Right renal pelvis (tissue), 4 donors: ENCODE measurements at places on chromosomes 7 and 10. TPM values are rescaled to one million over a fixed set of nuclear protein-coding genes. Genes with fewer than 3 reads are reported as not detected.

Gene SKIDA1
- 10.4 TPM for polyA plus RNA-seq

Gene IL2RA
- not detected for polyA plus RNA-seq

Gene ZWINT
- 47.1 TPM for polyA plus RNA-seq

DNA sequence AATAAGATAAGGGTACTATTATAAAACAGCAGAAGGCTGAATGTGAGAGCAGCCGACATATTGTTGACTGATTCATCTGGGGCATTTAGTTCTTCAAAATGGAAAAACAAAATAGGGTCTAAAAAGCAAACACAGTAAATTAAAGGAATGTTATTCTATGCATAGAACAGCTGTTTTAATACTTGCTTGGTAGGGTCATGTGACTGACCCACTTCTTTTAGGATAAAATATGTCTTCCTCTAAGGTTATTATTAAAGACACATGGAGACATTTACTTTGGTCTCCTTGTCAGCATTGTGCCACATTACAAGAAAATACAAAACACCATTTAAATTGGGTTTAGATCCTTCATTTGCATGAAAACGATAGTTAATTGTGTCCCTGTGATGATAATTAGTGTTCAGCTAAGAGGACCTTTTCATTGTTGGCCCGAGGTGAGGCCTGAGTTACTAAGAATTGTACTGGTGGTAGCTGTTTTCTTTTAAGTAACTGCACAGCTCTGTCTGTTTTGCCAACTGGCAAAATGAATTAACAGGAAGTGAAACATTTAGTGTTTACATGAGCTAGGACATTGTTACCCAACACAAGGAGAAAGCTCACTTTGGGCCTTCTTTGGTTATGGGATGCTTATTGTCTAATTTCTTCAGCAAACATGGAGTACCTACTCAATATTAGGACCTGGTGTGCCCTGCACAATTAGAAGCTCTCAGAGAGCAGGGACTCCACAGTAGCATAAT, 764.4 kb downstream of the LRMDA start:
- DNase-seq: no peak

DNA sequence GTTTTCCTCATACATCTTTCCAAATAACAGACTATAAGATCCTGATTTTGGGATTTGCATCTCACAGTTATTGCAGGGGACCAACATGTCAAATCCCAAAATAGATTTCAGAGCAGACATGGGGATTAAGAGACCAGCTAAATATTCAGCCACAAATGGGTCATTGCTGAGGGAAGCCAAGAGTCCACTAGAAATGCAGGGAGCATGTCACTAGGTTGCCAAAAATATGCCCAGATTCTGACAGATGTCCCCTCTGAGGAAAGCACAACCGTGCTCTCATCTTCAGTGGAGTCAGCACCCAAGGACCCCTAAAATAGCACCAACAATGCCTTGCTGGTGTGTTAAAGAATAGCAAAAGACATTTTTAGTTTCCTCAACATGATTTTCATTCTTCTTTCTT, 56.2 kb upstream of the AGK start:
- no peak for DNase-seq

- no peak for DNase-seq
These were observed 6.3 kb downstream of the NAT16 start for GRCh38 chr7:101173752-101174244.

DNA sequence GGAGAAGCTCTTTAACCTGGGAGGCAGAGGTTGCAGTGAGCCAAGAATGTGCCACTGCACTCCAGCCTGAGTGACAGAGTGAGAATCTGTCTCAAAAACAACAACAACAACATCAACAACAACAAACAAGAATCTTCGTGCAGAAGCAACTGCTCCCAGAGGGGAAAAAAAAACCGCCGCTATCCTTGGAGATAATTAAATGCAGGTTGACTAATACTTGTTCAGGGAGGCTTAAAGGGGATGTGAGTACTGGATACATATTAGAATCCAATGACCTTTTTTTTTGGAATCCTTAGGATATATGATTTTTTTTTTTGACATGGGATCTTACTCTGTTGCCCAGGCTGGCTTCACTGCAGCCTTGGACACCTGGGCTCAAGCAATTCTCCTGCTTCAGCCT, 89.6 kb upstream of the FAM171A1 start:
- DNase-seq: no peak

- no peak for DNase-seq
These were observed 347.9 kb upstream of the MEOX2 start for GRCh38 chr7:16034353-16034752.

- DNase-seq: no peak
These were observed 191.2 kb upstream of the PRSS1 start for GRCh38 chr7:142557971-142558582.

DNA sequence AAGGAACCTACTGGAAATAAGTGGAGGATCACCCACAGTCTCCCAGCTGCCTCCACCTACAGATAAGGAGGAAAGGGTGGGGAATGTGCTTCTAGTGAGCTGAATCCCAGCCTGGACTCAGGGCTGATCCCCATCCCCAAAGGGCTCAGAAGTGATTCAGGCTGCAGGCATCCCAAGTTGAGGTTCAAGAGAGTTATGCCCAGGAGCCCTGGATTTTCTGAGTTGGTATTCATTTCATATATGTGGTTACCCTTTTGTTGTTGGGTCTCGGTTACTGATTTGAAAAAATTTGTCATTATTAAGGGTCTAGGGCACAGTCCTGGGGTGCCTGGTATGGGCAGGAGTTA, 30.0 kb upstream of the SRGN start:
- no peak for DNase-seq

GRCh38 chr10:11249152-11249807, 231.6 kb downstream of the CELF2 start:
- DNase-seq: no peak
